Activated CD4-positive, alpha-beta T cell treated with anti-CD3 and anti-CD28 coated beads for 4 hours (primary cell): ENCODE measurements at places on chromosomes 6 and 20.

GRCh38 chr6:41723530-41724227 lies 11.7 kb downstream of the TFEB start:
- no peak for DNase-seq

GRCh38 chr6:157951828-157952227 lies 29.8 kb upstream of the SYNJ2 start:
- no peak for DNase-seq

- DNase-seq: no peak
Measured at GRCh38 chr20:54212226-54212625, 4.3 kb downstream of the PFDN4 start.

DNA sequence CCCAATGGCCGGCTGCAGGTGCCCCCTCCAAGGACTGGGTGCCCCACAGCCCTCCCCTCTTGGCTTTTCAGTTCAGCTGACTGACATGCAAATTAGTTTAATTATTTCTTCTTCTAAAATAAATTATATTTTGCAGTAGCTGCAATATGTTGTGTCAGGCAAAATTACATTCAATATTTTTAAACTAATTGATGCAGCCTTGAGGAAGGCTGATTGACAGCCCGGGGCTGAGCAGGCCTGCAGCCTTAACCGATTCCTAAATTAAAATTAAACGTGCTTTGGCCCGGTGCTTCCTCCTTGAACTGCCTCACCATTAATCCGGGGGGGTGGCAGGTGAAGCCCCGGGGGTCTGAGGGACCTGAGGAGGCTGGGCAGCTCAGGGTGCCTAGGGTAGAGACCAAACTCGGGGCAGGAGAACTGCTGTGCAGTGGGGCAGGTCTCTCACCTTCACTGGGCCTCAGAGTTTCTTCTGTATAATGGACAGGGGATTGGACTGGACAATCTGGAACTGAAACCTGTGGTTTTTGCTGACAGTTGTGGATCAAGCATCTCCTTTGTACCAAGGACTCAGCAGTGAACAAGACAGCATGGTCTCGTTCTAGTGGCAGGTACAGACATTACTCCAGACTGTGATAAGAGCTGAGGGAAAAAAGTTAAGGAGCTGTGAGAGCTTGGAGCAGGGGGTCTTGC lies 72.5 kb downstream of the CD40 start:
- no peak for DNase-seq

GRCh38 chr6:30483677-30484279 lies 5.5 kb upstream of the HLA-E start:
- DNase-seq: peak; percentile 51

DNA sequence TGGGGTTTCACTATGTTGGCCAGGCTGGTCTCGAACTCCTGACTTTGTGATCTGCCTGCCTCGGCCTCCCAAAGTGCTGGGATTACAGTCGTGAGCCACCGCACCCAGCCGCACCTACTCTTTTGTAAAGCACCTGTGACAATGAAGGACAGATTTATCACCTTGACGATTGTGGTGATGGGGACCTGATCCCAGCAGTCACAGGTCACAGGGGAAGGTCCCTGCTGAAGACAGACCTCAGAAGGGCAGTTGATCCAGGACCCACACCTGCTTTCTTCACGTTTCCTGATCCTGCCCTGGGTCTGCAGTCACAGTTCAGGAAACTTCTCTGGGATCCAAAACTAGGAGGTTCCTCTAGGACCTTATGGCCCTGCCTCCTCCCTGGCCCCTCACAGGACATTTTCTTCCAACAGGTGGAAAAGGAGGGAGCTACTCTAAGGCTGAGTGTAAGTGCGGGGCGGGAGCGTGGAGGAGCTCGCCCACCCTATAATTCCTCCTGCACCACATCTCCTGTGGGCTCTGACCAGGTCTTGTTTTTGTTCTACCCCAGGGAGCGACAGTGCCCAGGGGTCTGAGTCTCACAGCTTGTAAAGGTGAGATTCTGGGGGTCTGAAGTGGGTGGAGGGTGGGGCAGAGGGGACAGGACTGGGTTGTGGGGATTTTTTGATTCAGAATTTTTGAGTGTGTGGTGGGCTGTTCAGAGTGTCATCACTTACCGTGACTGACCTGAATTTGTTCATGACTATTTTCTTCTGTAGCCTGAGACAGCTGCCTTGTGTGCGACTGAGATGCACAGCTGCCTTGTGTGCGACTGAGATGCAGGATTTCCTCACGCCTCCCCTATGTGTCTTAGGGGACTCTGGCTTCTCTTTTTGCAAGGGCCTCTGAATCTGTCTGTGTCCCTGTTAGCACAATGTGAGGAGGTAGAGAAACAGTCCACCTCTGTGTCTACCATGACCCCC lies 3.0 kb downstream of the HLA-E start:
- DNase-seq: no peak

DNA sequence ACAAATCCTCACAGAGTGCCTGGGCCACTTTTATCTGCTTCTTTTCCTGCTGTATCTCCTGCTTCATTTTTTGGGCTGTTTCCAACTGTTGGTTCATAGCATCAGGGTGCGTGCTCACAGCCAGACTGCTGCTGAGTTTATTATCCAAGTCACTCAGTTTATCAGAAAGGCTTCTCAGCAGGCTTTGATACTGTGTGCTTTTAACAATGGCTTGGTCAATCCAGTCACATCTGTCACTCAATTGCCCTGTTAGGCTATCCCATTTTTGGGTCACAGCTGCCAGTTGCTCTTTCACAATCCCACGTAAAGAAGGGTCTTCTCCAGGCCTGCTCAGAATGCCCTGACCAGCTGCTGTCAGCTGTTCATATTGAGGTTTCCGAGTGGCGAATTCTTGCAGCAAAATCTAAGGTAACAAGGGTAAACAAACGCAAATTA lies 87.2 kb downstream of the DST start:
- no peak for DNase-seq

DNA sequence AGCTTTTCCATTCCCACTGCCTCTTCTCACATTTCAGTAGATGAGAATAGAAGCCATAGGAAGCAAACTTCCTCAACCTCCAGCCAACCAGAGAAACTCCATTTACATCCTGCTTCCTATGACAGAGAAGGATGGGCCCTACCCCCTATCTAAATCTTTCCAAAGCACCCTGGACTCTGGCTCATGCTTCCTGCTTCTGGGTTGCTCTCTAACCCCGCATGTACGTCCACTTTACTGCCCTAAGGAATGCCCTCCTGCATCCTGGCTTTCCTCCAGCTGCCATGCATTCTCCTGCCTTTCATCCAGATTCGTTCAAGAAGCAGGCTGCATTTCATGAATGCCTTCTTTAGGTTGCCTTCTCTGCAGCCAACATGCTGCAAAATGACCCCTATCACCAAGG lies 91.9 kb downstream of the FAM217A start:
- DNase-seq: no peak

DNA sequence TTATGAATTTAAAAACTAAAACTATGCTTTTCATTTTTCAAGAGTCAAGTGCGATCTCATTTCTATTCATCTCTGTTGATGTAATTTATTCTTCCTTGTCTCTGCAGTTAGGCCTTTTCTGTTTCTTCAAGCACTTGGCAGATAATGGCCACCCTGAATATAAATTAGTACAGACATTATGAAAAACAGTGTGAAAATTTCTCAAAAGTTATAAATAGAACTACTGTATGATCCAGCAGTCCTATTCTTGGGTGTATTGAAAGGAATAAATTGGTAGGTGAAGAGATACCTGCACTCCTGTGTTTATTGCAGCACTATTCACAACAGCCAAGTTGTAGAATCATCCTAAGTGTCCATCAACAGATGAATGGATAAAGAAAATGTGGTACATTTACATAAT lies 248.3 kb downstream of the DOK5 start:
- DNase-seq: no peak

GRCh38 chr6:33843131-33844121 lies 39.6 kb upstream of the MLN start:
- DNase-seq: no peak

GRCh38 chr6:97240222-97240621 lies 42.8 kb downstream of the MMS22L start:
- DNase-seq: no peak

- DNase-seq: no peak
Measured at GRCh38 chr6:67666177-67666964, 968.7 kb upstream of the ADGRB3 start.

GRCh38 chr20:3093861-3094361 lies 9.4 kb upstream of the AVP start:
- no peak for DNase-seq

DNA sequence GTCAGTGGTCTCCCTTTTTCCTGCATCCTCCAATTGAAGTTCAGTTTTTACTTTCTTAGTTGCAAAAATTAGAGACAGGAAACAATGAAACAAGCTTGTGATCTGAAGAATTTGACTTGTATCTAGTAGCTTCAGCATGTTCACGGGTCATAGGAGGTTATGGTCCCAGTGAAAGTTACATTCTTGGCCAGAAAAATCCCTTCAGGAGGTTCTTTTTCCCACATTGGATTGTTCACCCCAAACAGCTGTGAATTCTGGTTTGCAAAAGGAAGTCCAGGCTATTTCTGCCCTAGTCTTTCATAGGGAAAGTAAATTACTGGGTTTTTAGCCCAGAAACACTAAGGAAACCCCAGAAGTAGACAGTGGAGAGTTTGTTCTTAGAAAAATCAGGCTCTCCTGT lies 8.1 kb downstream of the ANKS1A start:
- DNase-seq: no peak

- DNase-seq: no peak
Measured at GRCh38 chr6:119677384-119677783, 327.8 kb upstream of the MAN1A1 start.

GRCh38 chr6:43917878-43918382 lies 147.9 kb downstream of the VEGFA start:
- DNase-seq: no peak

- DNase-seq: no peak
Measured at GRCh38 chr6:129889580-129889979, 28.5 kb upstream of the TMEM244 start.

DNA sequence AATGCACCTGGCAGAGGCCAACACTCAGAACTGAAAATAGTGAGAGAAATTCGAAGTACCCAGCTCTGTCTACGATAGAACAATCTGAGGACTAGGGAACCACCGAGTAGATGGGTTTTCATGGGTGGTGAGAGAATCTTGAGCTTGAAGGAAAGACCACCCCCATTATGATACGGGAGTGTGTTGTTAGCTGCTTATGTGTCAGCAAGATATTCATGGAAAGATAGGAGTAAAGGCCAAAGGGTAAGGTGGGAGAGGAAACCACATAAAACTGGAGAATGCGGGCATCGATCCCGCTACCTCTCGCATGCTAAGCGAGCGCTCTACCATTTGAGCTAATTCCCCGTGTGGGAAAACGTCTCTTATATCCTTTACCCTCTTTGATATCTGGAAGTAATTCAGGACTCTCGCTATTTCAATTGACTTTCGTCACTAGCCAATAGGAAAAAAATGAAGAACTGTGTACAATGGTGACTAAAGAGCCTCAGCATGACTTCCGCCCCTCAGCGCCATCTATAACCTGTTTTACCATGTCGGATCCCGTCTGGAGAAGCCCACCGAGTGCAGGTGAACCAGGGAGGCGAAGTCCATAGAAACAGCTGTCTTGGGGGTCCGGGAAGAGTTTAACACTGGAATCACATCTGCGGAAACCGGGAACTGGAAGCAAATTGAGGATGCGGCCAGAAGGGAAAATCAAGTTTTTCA lies 25.0 kb upstream of the ABT1 start:
- DNase-seq: no peak

GRCh38 chr6:109662192-109662591 lies 28.8 kb downstream of the AK9 start:
- no peak for DNase-seq

DNA sequence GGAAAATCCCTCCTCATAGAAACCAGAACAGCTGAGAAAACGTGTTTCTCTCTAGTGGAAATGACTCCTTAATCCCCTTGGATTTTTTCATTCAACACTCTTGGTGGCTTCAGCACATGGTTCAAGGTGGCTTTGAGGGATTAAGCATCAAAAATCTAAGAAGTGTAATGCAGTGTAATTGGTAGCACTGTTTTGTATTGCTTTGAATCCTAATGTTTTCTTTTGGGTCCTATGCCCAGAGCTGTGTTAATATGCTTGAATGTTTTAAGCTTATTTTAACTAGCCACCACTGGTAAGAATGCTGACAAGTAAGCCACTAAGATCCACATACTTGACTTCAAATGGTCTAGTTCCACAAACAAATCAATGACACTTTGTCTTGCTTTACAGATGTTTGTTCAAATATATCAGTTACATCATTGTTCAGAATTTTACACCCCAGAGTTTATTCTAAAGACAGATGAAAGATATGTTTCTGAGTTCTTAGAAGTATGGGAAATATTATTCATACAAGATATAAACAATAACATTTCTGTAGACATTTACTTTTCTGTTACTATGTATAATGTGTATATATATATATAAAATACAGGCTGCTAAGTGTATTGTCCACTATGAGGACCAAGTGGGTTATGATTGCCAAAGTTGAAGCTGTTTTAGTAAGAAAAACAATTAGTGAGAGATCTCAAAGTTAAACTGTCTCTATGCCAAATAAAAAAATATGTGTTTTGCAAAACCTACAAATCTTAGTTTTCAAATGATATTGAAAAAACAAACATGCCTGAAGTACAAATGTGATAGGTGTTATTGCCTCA lies 220.8 kb downstream of the OGFRL1 start:
- DNase-seq: no peak

DNA sequence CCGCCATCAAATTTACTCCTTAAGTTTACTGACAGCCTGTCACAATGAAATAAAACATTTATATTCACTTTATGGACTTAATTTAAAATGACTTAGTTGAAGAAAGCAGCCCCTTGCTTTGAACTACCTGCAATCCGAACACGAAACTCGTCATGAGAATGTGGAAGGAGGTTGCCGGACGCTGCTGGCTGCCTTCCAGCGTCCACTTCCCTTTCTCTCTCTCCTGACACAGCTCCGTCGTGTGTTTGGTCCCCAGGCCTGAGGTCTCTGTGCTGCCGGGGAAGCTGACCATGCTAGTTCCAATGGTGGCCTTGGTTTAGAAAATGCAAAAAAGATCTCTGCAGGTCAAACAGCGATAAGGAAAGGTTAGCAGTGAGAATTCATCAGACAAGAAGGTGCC lies 519.7 kb downstream of the CDH26 start:
- DNase-seq: no peak

DNA sequence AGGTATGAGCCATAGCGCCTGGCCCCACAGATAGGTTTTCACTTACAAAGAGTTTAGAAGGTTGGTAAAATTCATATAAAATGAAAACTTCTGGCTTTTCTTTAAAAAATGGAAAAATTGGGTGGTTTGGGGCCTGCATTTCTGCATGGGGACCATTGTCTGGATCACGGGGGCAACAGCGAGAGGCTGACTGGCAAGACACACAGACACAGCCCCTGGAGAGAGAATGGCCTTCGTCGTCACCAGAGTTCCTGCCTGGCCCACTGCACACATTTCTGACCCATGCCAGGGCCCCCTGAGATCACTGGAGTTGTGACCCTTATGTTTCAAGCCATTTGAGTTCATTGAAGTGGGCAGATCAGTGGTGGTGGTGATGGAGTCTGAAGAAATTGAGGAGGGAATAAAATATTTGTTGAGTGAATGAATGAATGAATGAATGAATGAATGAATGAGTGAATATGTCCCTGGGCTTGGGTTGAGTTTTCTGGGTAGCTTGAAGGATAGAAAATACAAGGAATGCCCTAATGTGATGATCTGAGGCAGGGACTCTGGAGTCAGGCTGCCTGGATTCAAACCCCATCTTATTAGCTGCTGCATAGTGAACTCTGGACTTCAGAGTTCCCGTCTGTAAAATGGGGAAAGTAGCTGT lies 173.8 kb downstream of the ZFP64 start:
- no peak for DNase-seq

GRCh38 chr20:58199469-58199868 lies 29.0 kb downstream of the ANKRD60 start:
- no peak for DNase-seq
